Right kidney (tissue), 9 donors: ENCODE measurements at places on chromosomes 6 and 20.

- no peak for DNase-seq
Measured at GRCh38 chr6:89525786-89526562, 93.0 kb downstream of the ANKRD6 start.

DNA sequence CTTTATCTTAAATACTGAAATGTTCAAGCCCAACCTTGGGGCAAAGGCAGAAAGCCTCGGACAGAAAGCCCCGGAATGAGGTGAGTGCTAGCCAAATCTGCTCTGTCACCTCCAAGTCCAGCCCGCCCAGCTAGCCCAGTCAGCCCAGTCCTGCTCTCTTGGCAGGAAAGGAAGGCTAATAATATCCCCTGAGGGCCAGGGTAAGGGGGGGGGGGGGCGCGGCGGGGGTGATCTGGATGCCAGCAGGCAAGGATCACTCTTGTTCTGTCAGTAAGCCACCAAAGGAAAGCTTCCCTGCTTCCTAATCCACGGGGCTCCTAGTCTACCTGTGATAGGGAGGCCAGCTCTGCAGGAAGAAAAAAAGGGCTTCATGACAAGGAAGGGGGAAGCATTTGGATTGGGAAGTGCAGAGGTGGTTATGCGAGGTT is 1.1 kb downstream of the NDRG3 start:
- DNase-seq, result no peak

DNA sequence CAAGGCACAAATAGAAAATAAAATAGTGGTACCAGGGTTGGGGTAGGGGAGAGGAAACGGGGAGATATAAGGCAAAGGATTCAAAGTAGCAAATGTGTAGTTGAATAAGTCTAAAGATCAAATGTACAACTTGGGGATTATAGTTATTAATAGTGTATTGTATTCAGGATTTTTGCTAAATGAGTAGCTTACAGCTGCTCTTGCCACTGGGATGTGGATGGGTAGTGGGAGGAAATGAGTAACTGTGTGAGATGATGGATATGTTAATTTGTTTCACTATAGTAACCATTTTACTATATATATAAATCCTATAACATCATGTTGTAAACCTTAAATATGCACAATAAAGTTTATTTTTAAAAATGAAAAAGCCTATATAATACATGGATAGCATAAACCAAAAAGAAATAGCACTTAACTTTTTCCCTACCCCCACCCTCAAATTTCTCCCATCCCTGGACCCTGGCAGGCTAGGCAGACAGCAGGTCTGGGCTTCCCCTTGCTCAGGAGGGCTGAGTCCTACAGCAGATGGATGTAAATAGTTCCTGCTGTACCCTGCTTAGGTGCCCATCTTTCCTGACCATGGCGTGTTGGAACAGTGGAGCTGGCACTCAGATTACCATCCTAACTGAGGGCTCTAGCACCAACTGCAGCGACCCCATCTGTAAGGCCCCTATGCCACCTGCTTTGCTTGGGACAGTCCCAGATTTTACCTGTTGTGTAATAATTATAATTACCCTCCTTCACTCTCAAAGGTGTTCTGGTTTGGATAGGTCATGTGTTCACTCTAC is 28.6 kb upstream of the PBOV1 start:
- no peak for DNase-seq

- no peak for DNase-seq
Measured at GRCh38 chr20:8851446-8851845, 217.4 kb upstream of the PLCB4 start.

GRCh38 chr20:62103508-62104233 is 18.6 kb upstream of the LSM14B start:
- no peak for DNase-seq

- no peak for DNase-seq
Measured at GRCh38 chr6:41535766-41536165, 10.4 kb upstream of the FOXP4 start.

- DNase-seq, result no peak
Measured at GRCh38 chr20:47156301-47157137, 200.0 kb downstream of the ZMYND8 start.

DNA sequence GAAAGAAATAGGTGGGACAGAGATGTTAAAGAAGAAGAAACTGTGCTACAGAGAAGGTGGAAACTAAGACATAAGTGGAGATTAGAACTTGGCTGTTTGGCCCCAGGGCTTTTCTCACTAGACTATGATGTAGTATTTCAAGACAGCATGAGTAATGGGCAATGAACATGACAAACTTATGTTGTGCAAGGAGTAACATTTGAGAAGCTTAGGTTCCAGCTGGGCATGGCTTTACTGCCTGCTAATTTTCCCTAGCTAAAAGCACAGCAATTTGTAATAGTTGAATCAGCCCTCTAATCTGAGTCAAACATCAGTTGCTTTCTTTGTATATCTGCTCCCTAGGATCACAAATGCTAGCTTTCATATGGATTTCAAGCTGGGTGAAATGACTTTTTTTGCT is 294.3 kb upstream of the BMP2 start:
- no peak for DNase-seq

GRCh38 chr6:91376686-91377085 is 789.8 kb upstream of the MAP3K7 start:
- DNase-seq, result no peak

- DNase-seq, result no peak
Measured at GRCh38 chr6:6131492-6132109, 124.9 kb upstream of the NRN1 start.

GRCh38 chr6:11971154-11971553 is 41.0 kb upstream of the HIVEP1 start:
- no peak for DNase-seq

GRCh38 chr6:91573826-91574416 is 987.0 kb upstream of the MAP3K7 start:
- DNase-seq, result no peak

DNA sequence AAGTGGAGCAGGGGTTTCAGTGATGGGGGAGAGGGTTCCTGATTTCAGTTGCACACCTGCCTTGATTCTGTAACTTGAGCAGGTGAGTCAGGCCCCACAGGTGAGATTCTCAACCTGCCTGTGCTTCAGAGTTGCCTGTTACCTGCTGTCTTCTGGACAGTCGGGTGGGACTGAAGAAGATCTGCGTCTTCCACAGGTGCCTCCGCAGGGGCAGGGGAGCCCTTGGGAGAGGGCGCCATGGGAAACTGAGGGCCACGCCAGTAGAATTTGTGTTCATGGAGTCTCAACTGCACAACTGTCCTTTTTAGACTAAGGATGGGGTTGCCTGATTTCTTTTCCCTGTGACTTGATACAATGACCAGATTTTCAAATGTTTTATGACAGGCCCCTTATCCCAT is 5.2 kb downstream of the UNC93A start:
- DNase-seq, result no peak

GRCh38 chr20:16865406-16865805 is 117.2 kb downstream of the OTOR start:
- no peak for DNase-seq

GRCh38 chr6:10847684-10848083 is 9.3 kb upstream of the MAK start:
- no peak for DNase-seq

DNA sequence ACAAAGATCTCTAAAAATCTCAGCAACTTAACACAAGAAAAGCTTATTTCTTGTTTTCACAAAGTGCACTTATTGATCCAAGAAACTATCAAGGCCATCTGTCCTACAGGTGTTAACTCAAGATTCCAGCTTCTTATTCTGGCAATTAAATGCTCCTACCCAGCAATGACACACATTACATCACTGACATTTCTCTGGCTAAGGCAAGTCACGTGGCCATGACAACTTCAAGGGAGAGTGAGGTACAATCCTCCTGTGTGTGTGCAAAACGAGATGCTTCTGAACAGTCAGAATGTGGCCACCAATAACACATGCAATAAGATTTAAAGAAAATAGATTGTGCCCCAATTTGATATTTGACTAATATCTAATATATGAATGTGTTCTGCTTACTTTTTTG is 169.3 kb upstream of the BTBD3 start:
- DNase-seq, result no peak

GRCh38 chr6:170091000-170091638 is 199.8 kb downstream of the DLL1 start:
- DNase-seq, result no peak
